ENCODE measurements at places on chromosomes 6 and 20. TPM values are rescaled to one million over a fixed set of nuclear protein-coding genes. Genes with fewer than 3 reads are reported as not detected.

The ZNF165 gene
- total RNA-seq: 1.3 TPM

The SLC13A3 gene
- total RNA-seq: 0.09 TPM

The RSPO4 gene
- not detected for total RNA-seq

The SIRPB1 gene
- 0.57 TPM for total RNA-seq

The SIRPB2 gene
- total RNA-seq: not detected

The PLEKHG1 gene
- 0.40 TPM for total RNA-seq

The ZMYND8 gene
- 11.4 TPM for total RNA-seq

The WDR46 gene
- 54.6 TPM for total RNA-seq

The MYCT1 gene
- 0.06 TPM for total RNA-seq

The PPP1R3D gene
- total RNA-seq: 2.7 TPM

The SLC25A27 gene
- total RNA-seq: 0.09 TPM

The RAMACL gene
- 0.23 TPM for total RNA-seq

The DOK5 gene
- total RNA-seq: not detected

The PBOV1 gene
- total RNA-seq: not detected

The TFAP2D gene
- total RNA-seq: not detected

The FAM50B gene
- 5.5 TPM for total RNA-seq

The POU3F2 gene
- total RNA-seq: not detected

The CDH26 gene
- 0.18 TPM for total RNA-seq

The PACSIN1 gene
- total RNA-seq: 0.05 TPM

The TAGAP gene
- total RNA-seq: not detected

The TBXT gene
- not detected for total RNA-seq

All from A549 treated with CpdA at 1 μM for 4 hours (cell line).